ENCODE measurements at places on chromosomes 16 and 17. TPM values are rescaled to one million over a fixed set of nuclear protein-coding genes. Genes with fewer than 3 reads are reported as not detected.

DNA sequence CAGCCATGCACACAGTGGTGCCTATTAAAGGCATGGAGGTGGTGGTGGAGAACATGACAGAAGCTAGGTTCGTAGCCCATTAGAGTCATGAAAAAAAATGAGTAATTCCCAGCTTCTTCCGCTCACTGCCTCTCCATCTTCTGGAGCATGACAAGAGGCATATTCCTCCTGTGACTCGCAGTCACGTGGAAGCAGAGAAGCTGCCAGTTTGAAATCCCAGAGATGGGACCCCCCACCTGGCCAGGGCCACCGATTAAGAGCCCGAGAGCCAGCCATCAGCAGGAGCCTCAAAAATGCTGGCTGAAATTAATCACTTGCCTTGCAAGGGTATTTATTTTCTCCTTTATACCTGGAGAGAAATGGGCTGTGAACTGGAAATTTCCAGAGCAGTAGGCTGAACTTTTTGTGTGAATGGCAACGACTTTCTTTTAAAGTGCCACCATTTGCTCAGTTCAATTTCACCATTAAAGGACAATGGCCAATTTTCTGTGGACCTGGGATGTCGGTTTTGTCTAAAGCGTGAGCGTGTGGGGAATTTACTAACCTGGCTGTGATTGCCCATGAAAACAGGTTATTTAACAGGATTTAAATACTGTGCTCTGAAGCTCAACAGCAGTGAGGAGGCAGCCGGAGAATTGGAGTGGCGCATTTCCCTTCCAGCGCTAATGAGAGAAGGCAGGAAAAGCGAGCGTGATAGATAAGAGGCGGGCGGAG, 189.7 kb upstream of the SDK2 start:
- no peak overlapping the region for H3K4me3 ChIP-seq
- H3K27me3 ChIP-seq: no peaks in the 10 kb centered on the region
- no peaks in the 10 kb centered on the region for H3K4me1 ChIP-seq
- no peak overlapping the region for H3K27ac ChIP-seq

DNA sequence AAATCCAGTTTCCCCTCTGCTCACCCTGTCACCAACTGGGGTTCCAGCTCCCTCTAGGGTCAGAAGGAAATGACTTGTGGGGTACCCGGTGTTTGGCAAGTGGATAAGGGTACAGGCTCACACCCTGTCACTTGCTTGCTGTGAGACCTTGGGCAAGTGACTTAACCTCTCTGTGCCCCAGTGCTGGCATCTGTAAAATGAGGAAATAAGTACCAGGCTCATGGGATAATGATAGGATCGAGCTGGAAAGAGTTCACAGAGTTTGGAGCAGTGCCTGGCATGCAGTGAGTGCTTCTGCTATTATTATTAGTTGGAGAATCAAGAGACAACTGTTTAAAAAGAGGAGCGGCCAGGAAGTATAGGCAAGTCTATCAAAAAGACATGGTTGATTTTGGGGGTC, 53.7 kb upstream of the DLX4 start:
- H3K27ac ChIP-seq: no peak overlapping the region
- no peaks in the 10 kb centered on the region for H3K4me1 ChIP-seq
- DNase-seq: no peak
- no peak overlapping the region for H3K4me3 ChIP-seq
- H3K36me3 ChIP-seq: no peaks in the 10 kb centered on the region

The C16orf54 gene
- 1.7 TPM for total RNA-seq

The ASPA gene
- total RNA-seq: 0.59 TPM

GRCh38 chr17:13106171-13106570, 88.3 kb upstream of the ELAC2 start:
- no peak for DNase-seq
- H3K36me3 ChIP-seq: no peaks in the 10 kb centered on the region
- no peak overlapping the region for H3K27ac ChIP-seq
- H3K4me1 ChIP-seq: no peaks in the 10 kb centered on the region
- H3K27me3 ChIP-seq: no peaks in the 10 kb centered on the region

- H3K4me3 ChIP-seq: no peak overlapping the region
- H3K27ac ChIP-seq: no peak overlapping the region
- no peak for DNase-seq
These were observed 35.9 kb downstream of the ABCA10 start for GRCh38 chr17:69192754-69193153.

Measured in colonic mucosa (tissue), 4 donors.